ENCODE measurements at places on chromosomes 2 and 18.

- no peak for DNase-seq
Measured at GRCh38 chr2:239876271-239876947, 148.7 kb downstream of the NDUFA10 start.

DNA sequence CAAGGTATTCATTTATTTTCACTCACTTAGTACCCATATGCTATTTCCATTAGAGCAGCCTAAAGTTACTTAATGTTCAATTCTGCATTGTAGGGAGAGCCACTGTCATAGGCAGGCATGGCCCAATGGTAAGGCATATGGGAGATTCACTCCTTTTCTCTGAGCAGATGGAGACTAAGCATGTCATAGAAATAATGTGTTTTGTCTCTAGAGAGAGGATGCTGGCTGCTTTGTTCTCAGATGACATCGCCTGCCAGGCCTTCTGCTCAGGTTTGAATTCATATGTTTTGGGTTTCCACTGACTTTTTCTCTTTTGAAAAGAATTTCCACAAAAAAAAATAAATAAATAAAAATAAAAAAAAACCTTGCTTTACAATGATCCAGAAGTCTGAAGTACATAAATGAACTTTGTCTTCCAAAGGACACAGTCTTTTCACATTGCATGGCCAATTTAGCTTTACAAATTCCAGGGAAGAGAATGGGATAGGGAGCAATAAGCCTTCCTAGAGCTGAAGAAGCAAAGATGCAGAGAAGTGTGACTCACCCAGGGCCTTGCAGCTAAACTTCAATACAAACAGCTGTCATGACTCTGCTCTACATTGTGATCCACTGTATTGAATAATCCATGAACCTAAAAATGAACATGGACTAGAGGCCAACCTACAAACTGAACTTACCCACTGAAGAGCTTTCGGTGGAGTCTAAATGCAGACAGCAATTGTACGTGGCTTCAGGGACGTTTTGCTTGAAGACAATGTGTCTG is 422.5 kb downstream of the CMPK2 start:
- DNase-seq: no peak

DNA sequence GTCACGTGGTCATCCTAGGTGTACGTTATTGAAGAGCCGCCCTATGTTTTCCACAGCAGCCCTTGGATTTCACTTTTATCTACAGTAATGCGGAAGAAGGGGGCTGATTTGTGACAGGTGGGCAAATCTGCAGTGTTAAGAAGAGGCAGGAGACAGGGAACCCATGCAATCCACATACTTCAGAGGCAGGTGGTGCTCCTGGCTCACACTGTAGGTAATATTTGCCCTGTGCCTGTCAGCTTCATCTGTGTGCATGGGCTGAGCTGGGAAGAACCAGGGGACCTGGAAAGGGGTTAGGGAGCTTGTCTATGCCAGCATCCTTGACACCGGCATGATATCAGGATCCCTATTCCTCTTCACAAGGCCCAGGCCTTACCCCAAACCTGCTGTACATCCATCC is 183.9 kb downstream of the SH3RF3 start:
- DNase-seq: no peak

- DNase-seq: no peak
Measured at GRCh38 chr2:86648681-86649080, 25.0 kb upstream of the RNF103 start.

- no peak for DNase-seq
Measured at GRCh38 chr18:61651880-61652268, 240.9 kb downstream of the RNF152 start.

Measured in HuH-7 (cell line).